Ureter (tissue), 1 donor: ENCODE measurements at places on chromosomes 13 and 19. TPM values are rescaled to one million over a fixed set of nuclear protein-coding genes. Genes with fewer than 3 reads are reported as not detected.

SLC7A9 gene
- total RNA-seq, result 0.70 TPM

ZNF581 gene
- 22.7 TPM for total RNA-seq

NLRP11 gene
- not detected for total RNA-seq

KLF12 gene
- 12.9 TPM for total RNA-seq

PDE4A gene
- total RNA-seq, result 9.4 TPM

TMEM150B gene
- 1.9 TPM for total RNA-seq

FUT1 gene
- 5.0 TPM for total RNA-seq

IL27RA gene
- 5.1 TPM for total RNA-seq

FBL gene
- 311 TPM for total RNA-seq

C19orf44 gene
- total RNA-seq, result 5.2 TPM

APOC4 gene
- total RNA-seq, result not detected

COMP gene
- 1.8 TPM for total RNA-seq

MYDGF gene
- total RNA-seq, result 58.3 TPM

CEACAM21 gene
- 3.6 TPM for total RNA-seq

ZNF253 gene
- 27.5 TPM for total RNA-seq

PCDH8 gene
- not detected for total RNA-seq

MBD3L2 gene
- not detected for total RNA-seq

NTF4 gene
- 20.6 TPM for total RNA-seq

B3GNT8 gene
- total RNA-seq, result 4.6 TPM

SIGLECL1 gene
- total RNA-seq, result not detected

PSG11 gene
- total RNA-seq, result not detected

ACER1 gene
- not detected for total RNA-seq

GTF2F1 gene
- total RNA-seq, result 52.9 TPM

YJEFN3 gene
- 14.1 TPM for total RNA-seq

ZNF569 gene
- 6.3 TPM for total RNA-seq

OR7A5 gene
- total RNA-seq, result not detected

ZNF441 gene
- total RNA-seq, result 17.9 TPM

FOXA3 gene
- not detected for total RNA-seq

SULT2A1 gene
- 0.75 TPM for total RNA-seq

LYPD3 gene
- 15.0 TPM for total RNA-seq

ZNF578 gene
- 5.1 TPM for total RNA-seq

SUCLA2 gene
- 37.0 TPM for total RNA-seq

RYR1 gene
- total RNA-seq, result 3.4 TPM

DNAAF3 gene
- total RNA-seq, result 1.6 TPM

APLP1 gene
- total RNA-seq, result 6.2 TPM

CCDC194 gene
- 0.86 TPM for total RNA-seq

TNFSF13B gene
- 3.7 TPM for total RNA-seq

FREM2 gene
- total RNA-seq, result 12.4 TPM

STAP2 gene
- total RNA-seq, result 66.8 TPM

CNMD gene
- not detected for total RNA-seq

ADAMTS10 gene
- total RNA-seq, result 19.0 TPM

CYSLTR2 gene
- 0.23 TPM for total RNA-seq

PSMD8 gene
- total RNA-seq, result 139 TPM

OR4F17 gene
- total RNA-seq, result not detected

TIMM44 gene
- total RNA-seq, result 78.3 TPM

ATP4A gene
- not detected for total RNA-seq

ZNF763 gene
- total RNA-seq, result 8.7 TPM

ACTL9 gene
- not detected for total RNA-seq

ZFP82 gene
- total RNA-seq, result 10.2 TPM

EPS8L1 gene
- 64.6 TPM for total RNA-seq

ZNF709 gene
- 3.9 TPM for total RNA-seq

KLK1 gene
- 0.60 TPM for total RNA-seq

DHPS gene
- total RNA-seq, result 79.7 TPM

CLDND2 gene
- 1.7 TPM for total RNA-seq

CDC42EP5 gene
- total RNA-seq, result 77.0 TPM

SLC15A1 gene
- total RNA-seq, result 8.9 TPM
